ENCODE measurements at places on chromosomes 1 and 21.

- DNase-seq: no peak
Observed at GRCh38 chr1:27360159-27361043, 6.4 kb downstream of the MAP3K6 start.

DNA sequence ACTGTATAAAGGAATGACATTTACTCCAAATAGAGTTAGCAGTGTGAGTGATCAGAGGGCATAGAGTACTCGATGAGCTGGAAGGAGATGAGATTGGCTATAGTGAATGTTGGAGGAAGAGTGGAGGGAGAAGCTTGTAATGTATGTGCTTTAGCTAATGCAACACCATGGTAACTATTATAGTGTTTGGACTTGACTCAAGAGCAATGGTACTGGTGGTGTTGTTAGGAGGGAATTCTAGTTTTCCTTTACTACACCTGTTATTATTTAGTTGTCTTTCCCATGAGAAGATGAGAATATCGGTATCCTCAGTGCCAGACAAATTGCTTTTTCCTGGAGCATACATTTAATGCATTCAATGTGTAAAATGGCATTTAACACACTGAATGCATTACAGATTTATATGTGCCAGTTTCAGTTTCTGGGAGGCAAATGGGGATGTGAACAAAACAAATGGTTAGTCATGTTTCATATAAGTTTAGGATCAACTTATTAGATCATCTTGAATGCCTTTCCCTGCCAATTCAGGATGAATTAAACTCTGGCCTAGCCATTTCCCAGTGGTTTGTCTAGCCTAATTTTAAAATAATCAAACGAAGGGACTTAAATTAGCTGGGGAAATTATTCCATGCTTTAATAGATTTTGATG lies 291.1 kb upstream of the ADAMTS5 start:
- no peak for DNase-seq

DNA sequence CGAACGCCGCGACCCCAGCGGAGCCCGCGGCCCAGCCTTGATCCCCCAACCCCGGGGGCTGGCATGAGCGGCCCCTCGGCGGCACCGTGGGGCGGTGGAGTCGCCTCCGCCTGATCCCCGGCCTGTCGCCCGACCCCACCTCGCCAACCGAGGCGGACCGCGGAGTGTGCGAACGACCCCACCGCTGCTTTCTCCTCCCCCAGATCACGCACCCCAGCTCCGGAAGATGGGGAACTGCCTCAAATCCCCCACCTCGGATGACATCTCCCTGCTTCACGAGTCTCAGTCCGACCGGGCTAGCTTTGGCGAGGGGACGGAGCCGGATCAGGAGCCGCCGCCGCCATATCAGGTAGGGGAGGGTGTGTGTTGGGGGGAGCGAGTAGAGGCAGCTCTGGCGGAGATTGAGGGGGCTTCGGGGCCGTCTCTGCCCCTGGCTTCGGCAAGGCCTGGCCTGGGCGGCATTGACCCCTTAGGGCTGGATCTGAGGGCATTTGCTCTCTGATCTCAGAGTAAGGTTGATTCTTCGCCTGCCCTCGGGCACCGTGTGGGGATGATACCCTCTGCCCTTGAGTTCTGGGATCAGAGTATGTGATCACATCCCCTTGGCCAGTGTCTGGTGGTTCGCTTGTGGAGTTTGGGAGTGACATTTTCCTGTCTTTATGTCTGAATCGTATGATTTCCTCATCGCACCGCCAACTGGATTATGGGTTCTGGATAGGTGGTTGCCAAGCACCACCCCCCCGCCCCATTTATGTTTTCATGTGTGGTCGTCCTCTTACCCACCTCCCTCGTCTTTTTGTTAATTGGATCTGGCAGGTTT lies 668 bp downstream of the RNF11 start:
- DNase-seq: no peak

- no peak for DNase-seq
Observed at GRCh38 chr1:77030401-77031105, 163.3 kb downstream of the ST6GALNAC5 start.

DNA sequence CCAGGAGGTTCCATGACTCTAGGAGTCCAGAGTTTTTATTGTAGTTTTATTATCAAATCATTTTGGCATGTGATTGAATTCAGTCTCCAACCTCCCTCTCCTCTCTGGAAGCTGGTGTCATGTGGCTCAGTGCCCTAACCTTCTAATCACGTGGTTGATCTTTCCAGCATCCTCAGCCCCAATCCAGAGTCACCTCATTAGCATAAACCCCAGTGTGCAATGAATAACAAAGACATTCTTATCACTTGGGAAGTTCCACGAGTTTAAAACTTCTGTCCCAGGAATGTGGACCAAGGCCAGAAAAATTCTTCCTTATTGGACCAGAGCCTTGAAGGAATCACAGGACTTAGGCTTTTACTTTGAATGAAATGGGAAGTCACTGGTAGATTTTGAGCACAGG lies 52.2 kb downstream of the KIRREL1 start:
- peak; percentile 82 for DNase-seq

- no peak for DNase-seq
Observed at GRCh38 chr1:31695327-31695726, 8.5 kb downstream of the COL16A1 start.

DNA sequence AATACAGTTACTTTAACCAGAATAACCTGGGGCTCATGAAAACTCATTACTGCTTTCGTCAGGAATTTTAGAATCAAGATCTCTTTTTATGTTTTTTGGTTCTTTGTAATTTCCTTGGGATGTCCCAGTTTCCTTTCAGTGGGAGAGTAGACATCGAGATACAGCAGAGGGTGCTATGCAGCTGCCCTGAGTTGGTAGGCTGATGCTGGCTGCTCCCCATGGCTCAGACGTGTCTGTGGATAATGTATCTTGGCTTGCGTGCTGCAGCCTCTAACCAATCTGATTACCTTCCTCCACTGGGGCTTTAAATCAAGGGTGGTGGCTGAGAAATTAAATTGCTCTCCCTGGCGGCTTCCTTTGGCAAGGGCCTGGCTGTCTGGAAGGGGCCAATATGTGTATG lies 253.7 kb downstream of the CACNA1E start:
- no peak for DNase-seq

GRCh38 chr21:45111703-45112102 lies 37.3 kb downstream of the ADARB1 start:
- no peak for DNase-seq

DNA sequence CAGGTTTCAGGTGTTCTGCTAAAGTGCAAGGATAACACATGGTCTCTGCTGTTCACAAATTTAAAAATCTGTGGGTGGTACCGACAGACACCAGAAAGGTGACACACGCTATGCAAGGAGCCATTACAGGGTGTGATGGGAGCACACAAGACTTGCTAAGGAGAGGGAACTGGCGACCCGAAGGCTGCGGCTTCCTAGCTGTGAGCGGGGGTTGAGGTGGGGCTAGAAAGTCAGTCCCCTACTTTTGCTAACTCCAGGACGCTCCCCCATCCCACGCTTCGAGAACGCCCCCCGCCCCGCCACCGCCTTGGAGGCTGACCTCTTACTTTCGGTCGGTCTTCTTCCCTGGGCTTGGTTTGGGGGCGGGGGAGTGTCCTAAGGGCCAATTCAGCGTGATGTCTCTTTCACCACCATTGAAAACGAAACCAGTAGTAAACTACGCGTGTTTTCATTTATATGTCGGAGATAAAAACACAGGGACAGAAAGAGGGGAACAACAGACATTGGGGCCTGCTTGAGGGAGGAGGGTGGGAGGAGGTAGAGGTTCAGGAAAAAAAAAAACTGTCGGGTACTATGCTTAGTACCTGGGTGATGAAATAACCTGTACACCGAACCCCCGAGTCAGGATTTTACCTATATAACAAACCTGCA lies 1.1 kb downstream of the CKS1B start:
- peak; percentile 55 for DNase-seq

DNA sequence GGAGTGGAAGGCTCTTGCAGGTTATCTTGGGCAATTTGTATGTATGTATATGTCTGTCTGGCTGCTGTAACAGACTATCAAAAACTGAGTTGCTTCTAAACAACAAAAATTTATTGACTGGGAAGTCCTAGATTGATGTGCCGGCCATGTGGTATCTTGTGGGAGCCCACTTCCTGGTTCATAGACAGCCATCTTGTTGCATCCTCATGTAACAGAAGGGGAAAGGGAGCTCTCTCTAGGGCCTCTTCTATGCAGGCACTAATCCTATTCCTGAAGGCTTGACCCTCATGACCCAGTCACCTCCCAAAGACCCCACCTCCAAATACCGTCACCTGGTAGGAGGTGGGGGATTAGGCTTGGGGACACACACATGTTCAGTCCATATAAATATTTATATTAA lies 9.2 kb downstream of the GIPC2 start:
- DNase-seq: no peak

- peak; percentile 1 for DNase-seq
Observed at GRCh38 chr1:103953386-103953785, 203.7 kb downstream of the AMY1C start.

DNA sequence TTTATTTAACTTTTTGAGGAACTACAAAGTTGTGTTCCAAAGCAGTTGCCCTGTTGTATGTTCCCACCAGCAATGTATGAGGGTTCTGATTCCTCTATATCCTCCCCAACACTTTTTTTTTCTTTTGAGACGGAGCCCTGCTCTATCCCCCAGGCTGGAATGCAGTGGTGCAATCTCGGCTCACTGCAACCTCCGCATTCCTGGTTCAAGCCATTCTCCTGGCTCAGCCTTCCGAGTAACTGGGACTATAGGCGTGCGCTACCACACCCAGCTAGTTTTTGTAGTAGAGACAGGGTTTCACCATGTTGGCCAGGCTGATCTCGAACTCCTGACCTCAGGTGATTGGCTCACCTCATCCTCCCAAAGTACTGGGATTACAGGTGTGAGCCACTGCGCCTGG lies 60.4 kb upstream of the ENAH start:
- no peak for DNase-seq

DNA sequence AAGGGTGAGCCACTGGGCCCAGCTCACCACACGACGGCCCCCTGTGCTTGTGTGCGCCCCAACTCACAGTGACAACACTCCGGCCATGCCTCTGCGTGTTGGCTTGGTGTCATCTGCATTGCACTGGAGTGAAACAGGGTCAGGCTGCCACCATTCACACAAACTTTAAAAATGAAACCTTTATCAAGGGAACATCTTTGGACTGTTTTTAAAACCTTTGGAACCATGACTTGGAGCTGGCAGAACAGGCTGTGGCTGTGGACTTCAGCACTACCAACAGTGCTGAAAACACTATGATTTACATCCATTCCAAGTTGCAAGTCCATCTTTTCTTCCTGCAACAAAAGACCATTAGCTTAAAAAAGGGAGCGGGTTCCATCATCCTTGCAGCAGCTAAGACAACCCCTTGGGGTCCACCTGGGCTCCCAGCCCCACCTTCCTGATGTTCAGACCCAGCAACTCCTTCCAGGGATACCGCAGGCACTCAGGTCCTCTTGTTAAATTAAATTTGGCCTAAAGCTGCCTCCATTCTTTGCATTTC lies 25.6 kb downstream of the POFUT2 start:
- no peak for DNase-seq

DNA sequence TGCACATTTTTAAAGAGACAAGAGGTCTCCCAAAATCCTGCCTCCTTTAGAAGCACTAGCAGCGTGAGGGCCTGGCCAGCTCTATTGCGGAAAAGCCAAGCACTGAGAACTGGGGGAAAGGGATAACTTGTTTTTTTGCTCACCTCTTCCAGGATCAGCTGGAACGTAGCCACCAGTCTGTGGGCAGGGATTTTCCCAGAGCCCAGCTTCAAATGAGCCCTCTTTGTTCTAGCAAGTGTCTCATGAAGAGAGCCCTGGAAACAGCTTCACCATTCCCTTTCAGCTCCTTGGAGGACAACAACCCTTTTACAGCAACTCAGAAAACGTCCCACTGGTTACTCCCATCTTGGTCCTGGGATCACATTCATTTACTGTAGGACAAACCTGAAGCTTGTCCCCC lies 195.4 kb downstream of the LMX1A start:
- no peak for DNase-seq

- DNase-seq: peak; percentile 23
Observed at GRCh38 chr1:9320520-9321479, 28.1 kb downstream of the SPSB1 start.

DNA sequence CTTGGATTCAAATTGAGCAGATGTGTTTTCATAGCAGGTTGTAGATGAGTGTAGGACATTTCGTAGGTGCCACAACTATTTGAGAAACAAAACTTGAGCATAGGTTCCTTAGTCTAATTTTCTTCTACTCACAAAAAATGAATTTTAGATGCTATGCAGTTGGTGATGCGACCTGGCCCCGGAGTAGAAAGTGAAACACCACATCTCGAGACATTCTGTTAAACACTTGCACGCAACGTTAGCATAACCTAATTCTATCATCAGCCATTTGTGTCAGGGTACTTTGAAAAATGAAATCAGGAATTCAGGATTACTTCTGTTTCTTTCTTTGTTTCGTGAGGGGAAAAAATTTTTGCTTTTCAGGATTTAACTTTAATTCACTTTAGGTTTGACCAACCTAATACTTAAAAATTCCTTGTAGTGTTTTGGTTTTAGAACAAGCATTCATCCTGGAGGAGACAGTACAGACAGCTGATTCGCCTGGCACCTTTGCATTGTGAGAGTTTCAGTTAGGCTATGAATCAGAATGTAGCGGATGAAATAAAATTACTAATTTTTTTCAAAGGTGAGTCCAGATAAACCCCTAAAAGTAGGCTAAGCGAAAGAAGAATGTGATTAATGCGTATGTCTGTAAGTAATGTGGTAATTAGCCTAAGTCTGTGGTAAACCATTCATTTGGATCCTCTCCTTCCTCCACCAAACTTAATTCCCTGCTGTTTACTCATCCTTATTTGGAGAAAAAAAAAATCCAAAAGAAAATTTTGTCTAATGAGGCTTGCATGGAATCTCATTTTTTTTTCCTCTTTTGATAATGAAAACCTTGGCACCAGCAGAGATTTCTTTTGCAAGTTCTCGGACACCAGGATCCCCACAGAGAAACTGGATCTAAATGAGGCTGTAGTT lies 44.9 kb downstream of the MAP3K21 start:
- no peak for DNase-seq

DNA sequence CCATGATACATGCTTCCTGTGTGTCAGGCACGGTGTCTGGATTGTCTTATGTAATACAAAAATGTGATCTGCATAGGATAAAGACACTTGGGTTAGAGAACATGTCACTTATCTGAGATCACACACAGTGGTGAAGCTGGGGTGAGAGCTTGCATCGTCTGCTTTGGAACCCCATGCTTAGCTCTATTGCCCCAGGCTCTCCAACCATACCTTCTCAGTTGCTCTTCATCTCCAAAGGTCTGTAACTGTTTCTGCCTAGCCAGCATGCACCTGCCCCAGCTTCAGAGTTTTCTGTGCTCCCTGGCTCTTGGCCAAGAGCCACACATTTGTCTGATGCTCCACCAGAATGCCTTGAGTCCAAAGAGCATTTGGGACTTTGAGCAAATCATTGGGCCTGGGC lies 93.9 kb upstream of the COG2 start:
- no peak for DNase-seq

DNA sequence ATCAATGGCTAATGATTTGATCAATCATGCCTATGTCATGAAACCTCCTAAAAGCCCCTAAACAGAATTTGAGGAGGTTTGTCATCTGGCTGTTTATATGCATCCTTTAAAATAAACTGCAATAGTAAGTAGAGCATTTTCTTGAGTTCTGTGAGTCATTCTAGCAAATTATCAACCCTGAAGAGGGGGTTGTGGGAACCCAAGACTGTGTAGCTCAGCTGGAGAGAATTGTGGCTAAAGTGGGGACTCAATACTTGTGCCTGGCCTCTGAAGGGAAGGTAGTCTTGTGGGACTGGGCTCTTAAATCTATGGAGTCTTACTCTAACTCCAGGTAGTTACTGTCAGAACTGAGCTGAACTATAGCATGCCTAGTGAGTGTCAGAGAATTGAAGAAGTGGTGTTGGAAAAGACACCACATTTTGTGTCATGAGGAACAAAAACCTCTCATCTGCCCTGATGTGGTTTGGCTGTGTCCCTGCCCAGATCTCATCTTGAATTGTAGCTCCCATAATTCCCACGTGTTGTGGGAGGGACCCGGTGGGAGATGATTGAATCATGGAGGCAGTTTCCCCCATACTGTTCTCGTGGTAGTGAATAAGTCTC lies 402.4 kb downstream of the USH2A start:
- no peak for DNase-seq

Data from fibroblast of upper back skin (primary cell).